ENCODE measurements at places on chromosomes 5 and 9.

DNA sequence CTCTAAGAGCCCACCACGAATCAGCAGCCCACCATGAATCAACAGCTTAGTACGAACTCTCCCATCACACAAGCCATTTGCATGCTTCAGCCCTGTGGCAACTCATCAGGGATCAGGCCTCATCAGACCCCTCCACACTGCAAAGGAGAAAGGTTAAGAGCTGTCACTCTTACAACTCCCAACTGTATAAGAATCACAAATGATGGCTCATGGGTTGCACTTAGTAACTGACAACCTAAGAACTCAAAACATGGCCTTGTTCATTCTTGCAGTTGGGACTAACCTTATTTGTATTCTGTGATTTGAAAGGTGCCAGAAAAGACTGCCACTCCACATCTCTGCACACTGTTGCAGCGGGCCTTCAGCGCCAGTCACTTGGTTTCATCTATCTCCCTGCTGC is 149.1 kb upstream of the ZNF366 start:
- DNase-seq = no peak

DNA sequence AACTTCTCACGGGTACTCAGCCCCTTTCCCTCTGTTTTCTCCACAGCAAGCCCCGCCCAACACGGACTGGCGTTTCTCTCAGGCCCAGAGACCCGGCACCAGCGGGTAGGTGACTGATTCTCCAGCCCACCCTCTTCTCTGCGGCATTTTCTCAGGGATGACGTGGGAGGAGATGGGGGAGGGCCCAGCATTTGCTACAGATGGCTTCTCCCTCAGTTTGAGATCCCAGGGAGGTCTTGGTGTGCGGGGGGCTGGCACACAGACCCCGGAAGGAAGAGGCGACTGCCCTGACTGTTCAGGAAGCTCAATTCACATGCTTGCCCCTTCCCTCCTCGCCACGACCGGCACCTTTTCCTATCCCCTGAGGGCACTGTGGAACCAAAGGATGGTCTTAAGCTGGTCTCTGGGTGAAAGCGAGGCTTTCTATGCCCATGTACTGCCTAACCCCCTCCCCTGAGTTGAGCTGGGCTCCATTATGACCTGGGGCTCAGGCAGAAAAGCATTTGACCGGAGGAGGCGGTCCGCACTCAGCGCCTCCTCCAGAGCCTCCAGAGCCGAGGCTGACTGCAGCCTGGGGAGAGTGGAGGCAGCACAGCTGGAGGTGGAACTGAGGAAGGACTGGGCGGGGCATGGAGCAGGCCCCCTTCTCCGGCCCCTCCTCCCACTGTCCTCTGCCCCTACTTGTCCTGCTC is 6.0 kb downstream of the PCDHGC5 start:
- DNase-seq = no peak

DNA sequence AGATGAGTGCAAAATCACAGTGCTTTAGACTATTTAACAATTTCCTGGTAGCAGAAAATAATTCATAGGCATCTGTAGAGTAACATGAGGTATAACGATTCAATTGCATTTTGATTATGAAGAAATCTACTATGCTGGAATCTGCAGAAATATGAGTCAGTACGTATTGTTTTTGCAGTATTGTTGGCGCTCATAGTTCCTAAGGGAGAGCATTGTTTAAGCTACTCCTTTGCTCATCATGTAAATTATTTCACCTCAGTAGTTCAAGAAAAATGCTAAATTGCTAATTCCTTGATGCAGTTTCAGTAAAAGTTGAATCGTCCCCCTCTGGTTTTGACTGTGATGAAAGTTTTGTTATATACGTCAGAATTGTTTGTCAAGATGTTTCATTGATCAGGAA is 458.4 kb downstream of the HINT1 start:
- DNase-seq = no peak

- no peak for DNase-seq
These were observed 31.1 kb downstream of the UBE2D2 start for GRCh38 chr5:139592289-139592688.

DNA sequence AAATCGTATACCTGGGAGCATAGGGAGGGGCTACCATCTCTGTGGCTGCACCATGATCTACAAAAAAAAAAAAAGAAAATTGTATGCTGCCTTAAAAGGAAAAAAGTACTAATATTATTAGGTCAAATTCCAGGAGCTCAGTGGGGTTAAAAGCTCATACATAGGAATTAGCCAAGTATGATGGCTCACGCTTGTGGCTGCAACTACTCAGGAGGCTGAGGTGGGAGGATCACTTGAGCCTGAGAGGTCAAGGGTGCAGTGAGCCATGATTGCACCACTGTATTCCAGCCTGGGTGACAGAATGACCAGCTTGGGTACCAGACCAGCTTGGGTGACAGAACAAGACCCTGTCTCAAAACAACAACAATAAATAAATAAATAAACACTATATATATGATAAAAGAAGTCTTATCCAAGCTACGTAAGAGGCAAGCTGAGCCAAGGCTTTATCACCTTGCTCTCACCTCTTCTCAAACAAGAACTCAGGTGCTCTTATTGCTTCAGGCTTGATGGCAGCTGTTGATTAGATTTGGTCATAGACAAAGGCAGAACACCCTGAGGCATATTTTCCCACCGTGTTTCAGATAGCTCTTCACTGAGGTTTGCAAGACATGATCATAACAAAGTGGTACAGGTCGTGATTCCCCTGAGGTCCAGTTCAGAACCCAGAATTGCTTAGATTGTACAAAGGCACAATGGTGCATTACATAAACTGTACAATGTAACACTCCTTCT is 3.3 kb upstream of the FBXW11 start:
- DNase-seq = no peak

DNA sequence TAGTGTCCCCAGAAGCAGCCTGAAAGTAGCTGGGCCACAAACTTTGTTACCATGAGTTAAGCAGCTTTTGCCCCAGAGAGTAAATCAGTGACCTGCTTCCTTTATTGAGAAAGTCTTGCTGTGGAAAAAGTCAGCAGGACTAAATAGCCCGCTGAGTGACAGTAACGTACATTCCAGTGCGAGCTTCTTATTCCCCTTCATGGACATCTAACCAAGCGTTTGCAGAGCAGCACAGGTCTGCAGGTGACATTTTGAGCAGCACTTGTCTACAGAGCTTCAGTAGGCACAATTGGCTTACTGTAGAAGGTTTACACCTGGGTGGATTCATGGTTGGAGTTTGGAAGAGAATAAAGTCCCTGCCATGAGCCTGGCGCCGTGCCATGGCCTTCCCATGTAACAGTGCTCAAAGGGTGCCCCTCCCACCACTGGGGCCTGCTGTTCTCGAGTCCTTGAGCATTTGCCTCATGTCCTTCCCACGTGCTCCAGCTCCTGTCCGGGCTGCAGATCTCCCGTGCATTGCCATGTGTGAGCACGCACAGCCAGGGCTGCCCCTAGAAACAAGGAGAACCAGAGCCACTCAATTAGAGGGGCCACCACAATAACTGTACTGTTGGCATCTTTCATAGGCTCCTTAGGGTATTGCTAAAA is 41.3 kb upstream of the GRHPR start:
- DNase-seq = no peak

GRCh38 chr9:27203783-27204182 is 93.2 kb downstream of the EQTN start:
- DNase-seq = no peak

GRCh38 chr5:176714067-176714466 is 66.8 kb downstream of the TSPAN17 start:
- DNase-seq = no peak

DNA sequence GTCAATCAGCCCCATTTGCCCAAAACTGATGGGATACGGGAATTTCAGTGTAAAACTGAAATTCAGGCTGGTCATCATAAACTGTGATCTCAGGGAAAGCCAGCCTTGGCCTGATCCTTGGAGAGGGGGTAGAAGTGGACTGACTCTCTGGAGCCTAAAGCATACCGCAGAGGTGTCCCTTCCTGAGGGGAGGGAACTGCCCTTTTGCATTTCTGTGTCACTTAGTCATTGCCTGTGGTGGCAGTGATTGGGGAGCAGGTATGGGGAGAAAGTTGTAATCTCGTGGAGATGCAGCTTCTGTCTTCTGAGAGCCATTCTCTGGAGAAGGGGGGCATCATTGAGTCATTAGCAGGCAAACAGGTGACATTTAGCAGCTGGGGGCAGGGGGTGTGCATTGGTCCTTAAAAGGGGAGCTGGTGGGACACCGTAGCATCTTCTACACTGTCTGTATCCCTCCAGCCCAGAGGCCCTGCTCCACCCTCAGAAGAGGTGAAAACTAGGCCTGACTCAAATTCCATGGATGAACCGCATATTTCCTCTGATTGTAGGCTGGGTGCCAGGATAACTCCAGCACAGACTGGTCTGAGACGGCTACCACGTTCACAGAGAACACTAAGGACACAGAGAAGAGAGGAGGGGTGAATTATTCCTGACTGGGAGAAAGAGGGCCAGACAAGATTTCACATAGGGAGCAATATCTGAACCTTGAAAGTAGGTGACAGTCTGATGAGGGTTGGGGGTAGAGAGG is 143.3 kb downstream of the SEC61B start:
- no peak for DNase-seq

- DNase-seq = no peak
These were observed 173.5 kb upstream of the DMAC1 start for GRCh38 chr9:7973123-7973522.

DNA sequence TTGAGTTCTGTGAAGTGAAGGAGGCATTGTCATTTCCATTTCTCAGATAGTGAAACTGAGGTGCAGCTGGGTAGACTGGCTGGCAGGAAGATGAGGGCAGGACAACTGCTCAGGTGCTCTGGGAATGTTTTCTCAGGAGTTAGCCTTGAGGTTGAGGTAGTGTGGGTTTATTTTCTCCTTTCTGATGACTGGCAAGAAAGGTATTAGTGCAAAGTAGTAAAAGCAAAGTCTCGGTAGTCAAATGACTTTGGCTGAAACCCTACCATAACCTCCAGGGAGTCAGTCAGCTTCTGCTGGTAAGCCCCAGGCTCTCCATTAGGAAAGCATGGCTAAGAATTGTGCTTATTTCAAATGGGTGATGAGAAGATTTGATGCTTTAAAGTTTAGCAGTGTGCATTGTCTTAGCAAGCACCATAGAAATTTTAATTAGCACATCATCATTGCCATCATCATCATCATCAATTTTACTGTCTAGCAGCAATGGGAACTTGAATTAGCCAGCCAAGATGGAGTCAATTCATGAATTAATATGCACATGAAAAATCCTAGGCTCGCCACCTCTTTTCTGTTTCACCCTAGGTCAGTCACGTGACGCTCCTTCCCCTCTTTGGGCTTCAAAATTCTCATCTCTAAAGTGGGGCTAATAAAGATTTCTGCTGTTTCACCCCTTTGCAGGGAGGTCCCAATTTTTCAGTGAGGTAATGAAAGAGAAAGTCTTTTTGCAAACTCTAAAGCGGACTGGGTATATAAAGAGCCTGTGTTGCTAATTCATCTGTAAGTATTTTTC is 10.7 kb upstream of the PAPPA start:
- no peak for DNase-seq

DNA sequence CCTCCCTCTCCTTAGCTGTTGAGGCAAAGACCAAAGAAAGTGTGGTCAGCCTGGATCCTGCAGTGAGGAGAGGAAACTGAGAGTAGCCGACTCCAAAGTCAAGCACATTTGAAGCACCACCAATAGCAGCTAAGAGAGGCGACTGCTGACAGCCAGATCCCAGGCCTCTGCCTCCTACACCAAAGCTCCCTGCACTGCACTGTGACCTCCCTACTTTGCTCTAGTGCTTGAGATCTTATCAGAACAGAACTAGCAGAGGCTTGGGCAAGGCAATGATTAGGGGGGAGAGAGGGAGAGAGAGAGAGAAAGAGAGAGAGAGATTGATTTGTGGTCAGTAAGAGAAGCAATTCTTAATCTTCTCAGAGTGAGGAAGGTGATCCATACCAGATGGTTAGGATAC is 216.3 kb downstream of the CDK5RAP2 start:
- no peak for DNase-seq

- DNase-seq = peak; percentile 25
These were observed 15.8 kb downstream of the TLN1 start for GRCh38 chr9:35716230-35716629.

DNA sequence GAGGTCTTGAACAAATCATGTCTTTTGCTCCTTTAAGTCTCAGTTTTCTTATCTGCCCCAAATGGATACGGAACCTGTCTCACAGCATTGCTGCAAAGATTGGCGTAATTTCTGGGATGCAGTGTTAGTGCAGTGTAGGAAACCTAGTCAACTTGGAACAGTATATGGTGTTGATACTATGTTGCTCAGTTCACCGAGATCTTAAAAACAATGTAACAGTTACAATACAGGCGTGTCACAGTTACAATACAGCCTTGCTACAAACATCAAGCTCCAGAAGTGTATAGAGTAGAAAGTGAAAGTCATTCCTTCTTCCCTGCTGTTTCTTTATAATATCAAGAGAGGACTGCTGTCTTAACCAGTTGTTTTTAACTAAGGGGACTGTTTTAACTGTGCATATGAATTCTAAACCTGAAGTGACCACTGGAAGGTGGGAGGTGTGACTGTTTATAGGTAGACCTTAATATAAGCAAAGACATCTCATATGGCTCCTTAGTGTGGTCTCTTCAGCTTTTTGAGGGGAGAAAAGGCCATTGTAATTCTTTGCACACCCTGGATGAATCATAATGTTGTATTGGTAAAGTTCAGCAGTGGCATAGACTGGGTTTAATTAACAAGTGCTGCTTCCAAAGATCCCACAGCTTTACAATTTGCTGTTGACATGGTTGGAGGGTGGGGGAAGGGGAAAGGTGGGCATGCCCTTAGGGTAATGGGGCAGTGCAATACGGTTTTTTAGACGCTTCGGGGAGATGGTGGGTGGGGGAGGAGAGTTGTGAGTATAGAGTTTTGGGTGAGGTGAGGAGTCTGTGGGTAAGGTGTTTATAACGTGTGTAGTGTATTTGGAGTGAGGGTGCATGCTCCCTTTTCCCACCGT is 12.9 kb downstream of the PRRC2B start:
- no peak for DNase-seq

- no peak for DNase-seq
These were observed 87.5 kb upstream of the CDH9 start for GRCh38 chr5:27125856-27126255.

DNA sequence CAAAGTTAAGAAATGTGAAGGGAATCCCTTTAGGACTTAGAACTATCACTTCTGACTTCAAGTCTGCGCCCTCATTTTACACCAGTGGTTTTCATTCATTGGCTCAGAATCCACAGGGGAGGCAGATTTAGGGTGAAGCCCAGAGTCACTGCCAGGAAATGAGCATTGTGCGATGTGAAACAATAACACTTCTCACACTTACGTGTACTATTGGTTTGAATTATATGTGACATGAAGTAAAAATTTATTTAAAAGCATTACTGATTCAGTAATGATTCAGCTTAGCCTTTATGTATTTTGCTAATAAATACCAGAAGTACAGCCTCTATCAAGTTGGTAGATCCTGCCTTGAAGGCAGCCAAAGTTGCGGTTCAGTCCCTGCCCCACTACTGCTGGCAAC is 98.6 kb downstream of the PAM start:
- no peak for DNase-seq

DNA sequence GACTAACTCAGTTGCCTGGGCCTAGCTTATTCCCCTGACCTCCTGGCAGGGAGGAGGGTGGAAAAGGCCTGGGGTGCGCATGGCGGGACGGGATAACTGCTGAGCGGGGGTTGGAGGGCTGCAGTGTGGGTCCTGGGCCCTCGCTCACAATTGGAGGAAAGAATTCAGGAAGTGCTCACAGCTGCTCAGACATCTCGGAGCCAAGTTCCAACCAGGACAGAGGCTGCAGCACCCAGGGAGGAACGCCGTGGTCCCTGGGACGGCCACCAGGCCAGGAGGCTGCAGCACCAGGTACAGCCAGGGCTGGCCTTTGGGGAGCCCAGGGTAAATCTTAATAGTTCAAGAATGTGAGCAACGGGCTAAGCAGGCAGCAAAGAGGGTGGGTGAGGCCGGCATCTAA is at the start of gene SPAAR:
SPAAR (plus strand) TSS at position 217 of the 400 bp plus-strand sequence. CDS start 974 bp downstream, outside the sequence.
- no peak for DNase-seq

GRCh38 chr5:180027459-180028089 is 44.0 kb downstream of the RNF130 start:
- no peak for DNase-seq
